ENCODE measurements at places on chromosomes 12 and 14.

DNA sequence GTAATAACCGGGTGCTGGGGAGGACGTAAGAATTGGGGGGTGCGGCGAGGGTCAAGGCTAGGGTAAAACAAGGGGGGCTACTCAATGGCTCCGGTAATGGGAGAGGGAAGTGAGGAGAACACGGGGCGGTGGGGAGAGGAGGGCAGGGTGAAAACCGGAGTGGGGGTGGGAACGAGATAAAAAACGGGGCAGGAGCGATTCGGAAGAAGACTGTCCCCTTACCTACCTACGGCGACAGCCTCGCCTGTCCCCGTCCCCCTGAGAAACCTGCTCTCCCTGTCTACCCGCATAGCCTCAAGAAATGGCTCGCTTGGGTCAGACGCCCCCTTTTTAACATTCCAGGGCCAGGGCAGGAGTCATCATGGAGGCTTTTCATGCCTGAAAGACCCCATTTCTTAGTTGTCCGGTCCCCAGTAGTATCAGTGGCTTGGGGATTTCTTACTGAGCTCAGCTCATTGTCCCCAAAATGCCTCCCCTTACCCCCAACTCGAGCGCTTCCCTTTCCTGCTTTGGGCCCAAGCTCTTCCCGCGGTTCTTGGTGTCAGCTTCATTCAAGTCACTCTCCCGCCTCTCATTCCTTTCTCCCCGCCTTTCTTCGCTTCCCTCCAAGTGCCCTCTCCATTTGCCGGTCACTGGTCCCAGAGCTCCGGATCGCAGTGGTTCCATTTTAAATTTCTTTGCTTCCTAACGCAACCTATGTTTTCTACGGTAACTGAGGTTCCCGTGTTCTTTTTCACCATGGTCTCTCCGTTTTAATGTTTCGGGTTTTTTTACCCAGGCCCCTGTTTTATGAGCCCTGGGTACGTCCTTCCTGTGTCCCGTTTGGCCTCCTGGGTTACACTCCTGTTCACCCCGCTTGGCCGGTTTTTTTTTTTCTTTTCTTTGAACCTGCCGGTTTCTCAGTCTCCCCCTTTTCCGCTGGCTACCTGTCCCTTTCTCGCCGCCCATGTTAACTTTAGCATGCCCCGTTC lies 1.2 kb upstream of the WSB2 start:
- DNase-seq, result peak; percentile 64

DNA sequence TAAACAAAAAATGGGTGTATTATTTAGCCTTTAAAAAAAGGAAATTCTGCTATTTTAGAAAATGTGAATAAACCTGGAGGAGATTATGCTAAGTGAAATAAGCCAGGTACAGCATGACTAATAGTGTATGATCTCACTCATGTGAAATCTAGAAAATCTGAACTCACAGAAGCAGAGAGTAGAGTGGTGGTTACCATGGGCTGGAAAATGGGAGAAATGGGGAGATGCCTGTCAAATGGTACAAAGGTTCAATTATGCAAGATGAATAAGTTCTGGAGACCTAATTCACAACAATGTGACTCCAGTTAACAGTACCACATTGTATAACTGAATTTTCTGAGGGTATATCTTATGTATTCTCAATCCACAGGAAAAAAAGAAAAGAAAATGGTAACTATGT lies 17.4 kb upstream of the LEMD3 start:
- no peak for DNase-seq

DNA sequence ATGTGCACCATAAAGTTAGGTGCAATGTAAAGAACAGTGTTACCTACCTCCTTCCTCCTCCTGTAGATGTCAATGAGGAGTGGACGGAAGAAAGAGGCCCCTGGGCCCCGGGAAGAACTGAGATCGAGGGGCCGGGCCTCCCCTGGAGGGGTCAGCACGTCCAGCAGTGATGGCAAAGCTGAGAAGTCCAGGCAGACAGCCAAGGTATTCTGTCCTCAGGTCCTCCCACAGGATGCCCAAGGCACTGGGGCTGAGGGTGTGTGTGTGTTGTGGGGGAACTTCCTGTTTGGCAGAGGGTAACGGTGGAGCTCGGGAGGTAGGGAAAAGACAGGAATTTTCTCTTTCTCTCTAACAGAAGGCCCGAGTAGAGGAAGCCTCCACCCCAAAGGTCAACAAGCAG lies 6.4 kb downstream of the ATN1 start:
- DNase-seq, result no peak

GRCh38 chr12:39886106-39886505 lies 219.8 kb downstream of the SLC2A13 start:
- DNase-seq, result no peak

DNA sequence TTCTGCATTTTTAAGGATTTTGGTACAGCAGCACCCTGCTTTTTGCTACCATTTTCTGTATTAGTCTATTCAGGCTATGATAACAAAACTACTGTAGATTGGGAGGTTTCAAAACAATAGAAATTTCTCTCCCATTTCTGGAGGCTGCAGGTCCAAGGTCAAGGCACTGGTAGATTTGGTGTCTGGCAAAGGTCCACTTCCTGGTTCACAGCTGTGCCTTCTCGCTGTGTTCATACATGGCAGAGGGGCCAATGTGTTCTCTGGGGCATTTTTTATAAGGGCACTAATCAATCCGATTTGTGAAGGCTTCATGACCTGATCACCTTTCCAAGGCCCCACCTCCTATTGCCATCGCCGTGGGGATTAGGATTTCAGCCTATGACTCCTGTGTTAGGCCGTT lies 268.1 kb upstream of the RTL1 start:
- no peak for DNase-seq

DNA sequence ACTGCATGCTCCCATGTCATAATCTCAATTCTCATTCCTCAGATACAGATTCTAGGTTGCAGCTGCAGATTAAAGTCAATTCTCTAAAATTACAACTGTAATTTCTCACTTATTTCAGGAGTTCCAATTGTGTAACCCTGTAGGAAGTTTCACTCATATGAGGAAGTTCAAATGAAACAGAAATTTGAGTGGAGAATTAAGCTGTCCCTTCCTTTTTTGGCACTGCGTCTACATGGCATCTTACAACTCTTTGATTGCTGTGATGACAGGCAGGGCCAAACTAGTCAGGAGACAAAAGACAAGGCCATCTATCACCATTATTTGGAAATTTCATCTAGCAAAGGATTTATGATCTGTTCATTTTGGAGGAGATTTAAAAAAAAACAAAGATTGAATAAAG lies 13.3 kb upstream of the GRIP1 start:
- DNase-seq, result no peak

DNA sequence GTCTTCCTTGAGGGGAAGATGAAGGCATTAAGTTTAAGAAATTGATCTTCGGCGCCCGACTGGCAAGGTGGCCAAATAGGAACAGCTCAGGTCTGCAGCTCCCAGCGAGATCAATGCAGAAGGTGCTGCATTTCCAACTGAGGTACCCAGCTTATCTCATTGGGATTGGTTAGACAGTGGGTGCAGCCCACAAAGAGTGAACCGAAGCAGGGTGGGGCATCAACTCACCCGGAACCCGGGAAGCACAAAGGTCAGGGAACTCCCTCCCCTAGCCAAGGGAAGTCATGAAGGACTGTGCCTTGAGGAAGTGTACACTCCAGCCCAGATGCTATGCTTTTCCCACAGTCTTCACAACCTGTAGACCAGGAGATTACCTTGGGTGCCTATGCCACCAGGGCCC lies 45.2 kb upstream of the AVPR1A start:
- no peak for DNase-seq

GRCh38 chr14:101716077-101716950 lies 45.2 kb upstream of the PPP2R5C start:
- DNase-seq, result no peak

DNA sequence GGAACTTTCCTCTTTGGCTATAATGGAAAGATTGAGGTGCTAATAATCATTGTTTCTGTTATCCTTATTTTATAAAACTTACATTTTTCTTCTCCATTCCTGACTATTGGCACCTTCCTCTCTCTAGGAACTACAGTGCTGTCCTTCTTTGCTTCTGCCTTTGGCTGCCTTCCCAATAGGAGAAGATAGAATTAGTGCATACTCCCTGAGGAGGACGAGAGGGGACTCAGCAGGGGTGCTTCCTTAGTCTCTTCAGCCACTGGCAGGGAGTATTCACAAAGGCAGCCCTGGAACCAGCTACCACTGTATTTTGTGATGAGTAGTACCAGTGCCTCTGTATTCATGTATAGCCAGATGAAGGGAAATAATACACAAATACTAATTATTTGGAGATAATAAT lies 208.5 kb downstream of the FOXG1 start:
- no peak for DNase-seq

DNA sequence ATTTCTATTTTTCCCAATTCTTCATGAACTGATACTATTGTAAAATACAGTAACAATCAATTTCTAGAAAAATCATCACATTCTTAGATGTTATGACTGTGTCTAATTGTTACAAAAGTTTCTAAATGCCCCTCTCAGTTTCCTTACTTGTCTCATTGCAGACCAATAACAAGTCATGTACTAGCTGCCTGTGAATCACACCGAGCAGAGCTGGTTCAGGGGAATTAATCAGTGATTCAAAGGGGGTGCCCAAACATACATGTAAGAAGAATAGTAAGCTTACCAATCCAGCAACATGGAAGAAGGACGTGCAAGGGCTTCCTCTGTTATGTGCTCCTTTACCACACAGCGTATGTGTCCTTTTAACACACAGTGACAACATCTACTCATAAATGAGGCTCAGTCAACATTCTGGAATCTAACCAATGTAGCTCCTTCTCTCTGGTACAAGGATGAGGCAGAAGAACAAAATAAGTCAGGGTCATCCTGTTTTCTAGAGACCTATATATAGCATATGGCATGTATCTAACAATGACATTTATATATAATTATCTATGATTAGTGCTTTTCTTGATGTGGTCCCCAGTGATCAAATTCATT lies 126.4 kb downstream of the SCN8A start:
- no peak for DNase-seq

- DNase-seq, result peak; percentile 59
Observed at GRCh38 chr12:12560587-12561370, 1.9 kb downstream of the DUSP16 start.

GRCh38 chr12:25051656-25052195 lies 102.8 kb upstream of the BCAT1 start:
- no peak for DNase-seq

DNA sequence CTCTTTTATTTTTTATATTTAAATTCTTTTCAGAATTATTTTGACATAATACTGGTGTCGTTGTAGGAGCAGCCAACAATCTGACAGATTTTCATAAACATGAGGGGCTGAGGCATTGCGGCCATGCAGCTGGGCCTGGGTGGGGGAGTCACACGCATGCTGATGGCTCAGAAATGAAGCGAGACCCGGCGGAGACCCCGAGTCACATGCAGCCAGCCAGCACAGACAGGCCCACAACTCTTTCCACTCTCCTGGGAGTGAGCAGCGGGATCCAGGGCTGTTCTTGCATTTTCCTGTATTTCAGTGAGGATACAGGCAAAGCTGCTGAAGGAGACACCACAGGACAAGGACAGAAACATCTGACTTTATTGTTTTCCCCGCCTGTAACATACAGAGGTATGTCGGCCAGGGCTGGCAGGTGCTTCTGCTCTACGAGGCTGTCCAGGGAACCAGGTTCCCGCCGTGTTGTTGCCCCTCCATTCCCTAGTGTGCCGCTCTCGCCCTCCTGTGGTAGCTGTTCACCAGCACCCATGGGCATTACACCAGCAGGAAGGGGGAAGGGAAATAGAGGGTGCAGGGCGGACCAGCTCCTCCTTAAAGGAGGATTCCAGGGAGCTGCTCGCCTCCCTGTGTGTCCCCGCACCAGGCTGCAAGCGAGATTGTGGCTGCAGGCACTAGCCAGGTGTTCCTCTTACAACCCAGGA lies 30.5 kb downstream of the FZD10 start:
- no peak for DNase-seq

GRCh38 chr12:46874642-46875041 lies 48.8 kb upstream of the SLC38A4 start:
- no peak for DNase-seq

DNA sequence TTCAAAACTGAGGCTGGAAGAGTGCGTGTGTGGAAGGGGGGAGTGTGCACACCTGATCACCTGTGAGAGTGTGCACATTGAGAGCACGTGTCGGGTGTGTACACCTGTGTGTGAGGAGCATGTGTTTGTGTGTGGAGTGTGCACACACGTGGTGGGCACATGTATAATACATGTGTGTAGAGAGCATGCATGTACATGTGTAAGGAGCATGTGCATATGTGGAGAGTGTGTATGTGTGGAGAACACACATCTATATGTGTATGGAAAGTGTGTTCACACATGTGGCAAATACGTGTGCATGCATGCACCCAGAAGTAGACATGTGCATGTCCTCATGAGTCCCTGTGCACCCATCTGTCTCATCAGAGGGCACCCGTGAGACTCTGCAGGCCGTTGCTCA lies 63.1 kb upstream of the GPR68 start:
- no peak for DNase-seq

GRCh38 chr14:97442363-97442762 lies 645.2 kb downstream of the VRK1 start:
- no peak for DNase-seq

GRCh38 chr14:88191605-88192004 lies 131.5 kb downstream of the KCNK10 start:
- DNase-seq, result no peak

- DNase-seq, result no peak
Observed at GRCh38 chr14:53354336-53354735, 201.2 kb upstream of the DDHD1 start.

DNA sequence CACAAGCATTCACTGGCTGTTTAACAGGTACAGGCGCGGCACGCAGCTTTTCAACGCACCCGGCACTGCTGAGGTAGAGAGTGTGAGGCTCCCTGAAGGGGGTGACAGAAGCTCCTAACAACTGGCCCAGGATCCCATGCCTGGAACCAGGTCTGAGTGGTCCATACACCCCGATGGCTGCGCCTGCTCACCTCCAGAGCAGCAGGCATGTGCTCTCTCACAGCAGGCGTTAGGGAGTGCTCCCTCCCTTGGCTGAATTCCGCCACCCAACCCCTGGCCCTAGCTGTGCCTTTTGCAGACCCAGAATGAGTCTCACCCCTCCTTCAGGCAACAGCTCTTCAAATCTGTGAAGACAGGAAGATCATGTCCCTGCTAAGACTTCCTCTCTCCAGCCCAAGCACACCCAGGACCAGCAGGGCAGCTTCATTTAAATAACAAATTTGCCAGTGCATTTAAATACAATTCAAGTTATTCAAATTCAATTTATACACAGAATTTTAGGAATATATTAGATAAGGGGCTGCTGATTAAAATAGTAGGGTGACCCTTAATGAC lies 86.0 kb downstream of the SETD3 start:
- no peak for DNase-seq

GRCh38 chr12:46891306-46891705 lies 65.5 kb upstream of the SLC38A4 start:
- DNase-seq, result no peak

- no peak for DNase-seq
Observed at GRCh38 chr14:73752297-73752992, 38.3 kb upstream of the PNMA1 start.

DNA sequence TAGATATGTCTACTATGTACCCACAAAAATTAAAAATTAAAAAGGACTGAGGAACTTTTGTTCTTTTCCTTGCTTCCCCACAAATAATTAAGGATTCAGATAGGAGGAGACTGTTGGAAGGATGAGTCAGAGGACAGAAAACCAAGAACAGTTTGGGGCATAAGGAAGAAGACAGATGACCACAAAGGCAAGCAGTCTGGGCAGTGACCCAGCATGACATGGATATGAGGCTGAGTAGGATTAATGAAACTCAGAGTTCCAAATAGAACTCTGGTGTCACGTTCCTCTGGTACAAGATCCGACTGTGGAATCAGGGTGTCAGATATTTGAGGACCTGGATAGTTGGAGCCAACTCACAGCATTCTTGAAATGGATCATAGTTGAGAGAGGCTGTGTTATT lies 89.3 kb upstream of the SLC38A4 start:
- DNase-seq, result peak; percentile 68
